Right ventricle myocardium superior (tissue), 1 donor: ENCODE measurements at places on chromosomes 5 and 9. TPM values are rescaled to one million over a fixed set of nuclear protein-coding genes. Genes with fewer than 3 reads are reported as not detected.

The CCDC180 gene
- total RNA-seq, result 3.1 TPM

The NEURL1B gene
- 28.8 TPM for total RNA-seq

The GRAMD2B gene
- 25.4 TPM for total RNA-seq

The TENT4A gene
- 10.8 TPM for total RNA-seq

The CDC25C gene
- total RNA-seq, result 0.16 TPM

The ADCY2 gene
- total RNA-seq, result 0.40 TPM

The STKLD1 gene
- total RNA-seq, result 0.27 TPM

The LVRN gene
- total RNA-seq, result 0.65 TPM

The NEUROG1 gene
- not detected for total RNA-seq

The DDX4 gene
- total RNA-seq, result not detected

The LRRC8A gene
- 20.2 TPM for total RNA-seq

The CDH18 gene
- total RNA-seq, result not detected

The TRAF1 gene
- total RNA-seq, result 2.2 TPM

The SPINK4 gene
- not detected for total RNA-seq

The SH3GL2 gene
- total RNA-seq, result not detected

The OBP2A gene
- total RNA-seq, result not detected
